ENCODE measurements at places on chromosomes 2 and 18.

DNA sequence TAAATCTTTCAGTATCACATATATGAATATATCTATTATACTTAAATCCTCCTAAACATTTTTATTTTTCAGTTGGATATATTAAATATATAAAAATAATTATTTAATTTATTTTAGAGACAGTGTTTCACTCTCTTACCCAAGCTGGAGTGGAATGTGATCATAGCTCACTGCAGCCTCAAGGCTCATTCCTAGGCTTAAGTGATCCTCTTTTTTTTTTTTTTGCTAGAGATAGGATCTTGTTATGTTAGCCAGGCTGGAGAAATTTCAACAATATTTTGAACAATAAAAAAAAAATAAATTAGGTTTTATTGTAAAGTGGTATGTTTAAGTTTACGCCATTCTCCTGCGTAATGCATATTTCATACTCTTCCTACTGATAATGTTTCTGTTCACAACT is 4.2 kb downstream of the SPAST start:
- DNase-seq, result no peak

DNA sequence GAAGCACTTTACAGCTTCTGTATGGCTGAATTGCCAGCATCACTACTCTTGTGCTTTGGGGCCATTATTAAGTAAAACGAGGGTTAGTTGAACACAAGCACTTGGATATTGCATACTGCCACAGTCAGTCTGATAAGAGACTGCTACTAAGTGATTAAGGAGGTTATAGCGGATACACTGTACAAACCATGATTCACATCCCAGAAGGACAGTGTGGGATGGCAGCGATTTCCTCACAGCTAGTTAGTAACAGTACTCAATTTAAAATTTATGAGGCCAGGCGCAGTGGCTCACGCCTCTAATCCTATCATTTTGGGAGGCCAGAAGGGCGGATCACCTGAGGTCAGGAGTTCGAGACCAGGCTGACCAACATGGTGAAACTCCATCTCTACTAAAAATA is 2.6 kb upstream of the BMPR2 start:
- no peak for DNase-seq

DNA sequence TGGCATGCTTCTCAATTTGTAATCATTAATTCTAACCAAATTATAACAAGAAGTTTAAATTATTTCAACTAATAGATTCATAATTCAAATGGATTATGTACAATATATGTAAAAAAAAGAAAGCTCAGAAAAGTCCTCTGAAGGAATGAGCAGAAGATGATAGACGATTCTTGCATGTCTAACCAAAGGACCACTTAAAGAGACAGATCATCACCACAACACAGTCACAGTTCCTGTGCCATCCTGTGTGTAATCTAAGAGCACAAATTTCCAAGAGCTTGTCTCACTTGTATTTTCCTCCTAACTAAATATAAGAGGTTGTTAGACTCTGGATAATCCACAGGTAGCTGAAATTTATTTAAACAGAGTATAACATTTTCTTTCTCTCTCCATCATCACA is 122.3 kb upstream of the CD226 start:
- no peak for DNase-seq

DNA sequence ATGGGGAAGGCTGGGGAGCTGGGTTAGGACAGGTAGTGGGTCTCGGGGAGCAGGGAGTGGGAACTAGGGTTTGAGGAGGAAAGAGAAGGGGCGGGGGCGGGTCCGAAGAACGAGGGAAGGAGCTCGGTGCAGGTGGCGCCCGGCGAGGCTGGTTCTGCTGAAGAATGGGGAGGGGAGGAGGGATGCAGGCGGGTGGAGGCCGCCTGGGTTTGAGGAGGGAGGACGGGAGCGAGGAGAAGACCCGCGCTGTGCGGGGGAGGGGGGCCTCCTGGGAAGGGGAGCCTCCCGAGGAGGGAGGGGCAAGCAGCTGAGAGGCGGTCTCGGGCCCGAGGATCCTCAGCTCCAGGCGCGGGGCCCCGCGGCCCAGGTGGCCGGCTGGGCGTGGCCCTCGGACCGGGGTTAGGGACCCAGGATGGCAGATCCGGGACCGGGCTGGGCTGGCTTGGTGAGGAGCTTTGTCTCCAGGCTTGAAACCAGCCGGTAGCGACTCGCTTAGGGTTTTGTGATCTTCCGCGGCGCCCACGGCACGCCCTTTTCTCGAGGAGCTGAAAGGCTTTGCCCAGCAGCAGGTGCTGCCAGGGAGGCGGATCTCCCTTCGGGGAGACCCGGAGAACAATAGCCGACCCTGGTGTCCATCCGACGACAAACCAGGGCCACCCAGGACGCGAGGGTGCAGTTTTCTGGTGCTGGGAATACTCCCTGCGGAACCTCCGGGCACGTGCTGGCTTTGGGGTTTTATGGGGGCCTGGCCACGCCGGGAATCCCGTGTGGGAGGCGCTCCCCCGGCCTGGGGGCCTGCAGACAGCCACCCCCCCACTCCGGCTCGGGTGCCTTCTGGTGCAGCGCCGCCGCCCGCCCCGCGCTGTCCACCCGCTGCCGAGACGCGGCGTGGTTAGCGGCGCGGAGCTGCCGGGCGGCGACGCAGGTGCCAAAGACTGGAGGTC is 1.4 kb downstream of the DPYSL5 start:
- DNase-seq, result no peak

DNA sequence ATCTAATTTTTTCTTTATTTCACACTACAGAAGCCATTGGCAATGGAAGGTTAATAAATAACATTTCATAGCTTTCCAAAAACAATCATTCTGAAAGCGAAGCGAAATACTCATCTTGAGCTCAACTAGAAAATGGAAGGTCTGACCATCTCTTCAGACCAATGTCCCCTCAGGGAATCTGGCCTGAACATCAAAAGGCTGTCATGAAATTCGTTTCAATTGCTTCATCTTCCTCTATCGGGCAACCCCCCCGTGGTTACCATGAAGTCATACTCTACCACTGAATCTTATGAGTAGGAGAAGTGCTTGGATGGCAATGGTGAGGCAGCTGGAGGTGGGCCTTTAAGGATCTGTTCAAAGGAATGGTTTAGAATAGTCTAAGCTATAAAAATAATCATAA is 22.9 kb upstream of the CYTIP start:
- DNase-seq, result no peak

DNA sequence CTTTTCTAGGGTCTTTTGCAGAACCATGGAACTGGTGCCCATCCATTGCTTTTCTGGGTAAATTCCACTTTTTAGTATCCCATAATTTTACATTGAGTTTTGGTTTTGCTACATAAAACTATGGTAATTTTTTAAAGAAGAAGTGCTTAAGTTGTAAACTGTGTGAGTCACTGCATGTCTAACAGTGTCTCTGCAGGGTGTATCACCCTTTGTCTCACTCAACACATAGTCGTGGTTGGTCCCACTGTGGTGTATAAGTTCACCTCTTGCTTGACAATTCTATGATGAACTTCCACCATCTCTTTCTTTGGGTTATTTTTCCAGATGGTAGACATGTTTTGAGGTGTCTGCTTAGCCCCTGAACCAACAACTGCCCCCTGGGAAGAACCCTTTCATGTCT is 10.5 kb downstream of the SCTR start:
- no peak for DNase-seq

DNA sequence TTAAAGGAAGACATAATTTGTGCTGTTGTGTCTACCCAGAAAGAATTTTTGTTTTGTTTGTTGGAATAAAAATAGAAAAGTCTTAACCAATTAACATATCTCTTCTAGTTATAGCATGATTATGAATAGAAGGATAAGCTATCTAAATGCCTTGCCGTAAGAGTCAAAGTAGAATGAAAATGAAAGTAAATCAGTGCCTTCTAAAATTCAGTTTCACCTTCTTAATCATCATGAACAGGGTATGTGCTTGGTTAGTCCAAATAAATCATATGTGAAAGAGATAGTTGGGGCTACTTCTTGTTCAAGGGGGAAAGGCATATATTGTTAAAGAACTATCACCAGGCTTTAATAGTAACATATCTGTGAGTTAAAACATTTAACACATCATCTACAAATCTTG is 91.5 kb downstream of the GULP1 start:
- DNase-seq, result no peak

GRCh38 chr2:111100765-111101162 is 19.9 kb upstream of the BCL2L11 start:
- no peak for DNase-seq

DNA sequence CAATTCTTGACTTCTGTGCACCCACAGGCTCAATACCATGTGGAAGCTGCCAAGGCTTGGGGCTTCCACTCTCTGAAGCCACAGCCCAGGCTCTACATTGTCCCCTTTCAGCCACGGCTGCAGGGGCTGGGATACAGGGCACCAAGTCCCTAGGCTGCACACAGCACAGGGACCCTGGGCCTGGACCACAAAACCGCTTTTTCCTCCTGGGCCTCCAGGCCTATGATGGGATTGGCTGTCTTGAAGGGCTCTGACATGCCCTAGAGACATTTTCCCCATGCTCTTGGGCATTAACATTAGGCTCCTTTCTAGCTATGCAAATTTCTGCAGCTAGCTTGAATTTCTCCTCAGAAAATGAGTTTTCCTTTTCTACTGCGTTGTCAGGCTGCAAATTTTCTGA is 29.7 kb downstream of the NUP35 start:
- no peak for DNase-seq

GRCh38 chr2:143582046-143582747 is 453.0 kb downstream of the ARHGAP15 start:
- no peak for DNase-seq

DNA sequence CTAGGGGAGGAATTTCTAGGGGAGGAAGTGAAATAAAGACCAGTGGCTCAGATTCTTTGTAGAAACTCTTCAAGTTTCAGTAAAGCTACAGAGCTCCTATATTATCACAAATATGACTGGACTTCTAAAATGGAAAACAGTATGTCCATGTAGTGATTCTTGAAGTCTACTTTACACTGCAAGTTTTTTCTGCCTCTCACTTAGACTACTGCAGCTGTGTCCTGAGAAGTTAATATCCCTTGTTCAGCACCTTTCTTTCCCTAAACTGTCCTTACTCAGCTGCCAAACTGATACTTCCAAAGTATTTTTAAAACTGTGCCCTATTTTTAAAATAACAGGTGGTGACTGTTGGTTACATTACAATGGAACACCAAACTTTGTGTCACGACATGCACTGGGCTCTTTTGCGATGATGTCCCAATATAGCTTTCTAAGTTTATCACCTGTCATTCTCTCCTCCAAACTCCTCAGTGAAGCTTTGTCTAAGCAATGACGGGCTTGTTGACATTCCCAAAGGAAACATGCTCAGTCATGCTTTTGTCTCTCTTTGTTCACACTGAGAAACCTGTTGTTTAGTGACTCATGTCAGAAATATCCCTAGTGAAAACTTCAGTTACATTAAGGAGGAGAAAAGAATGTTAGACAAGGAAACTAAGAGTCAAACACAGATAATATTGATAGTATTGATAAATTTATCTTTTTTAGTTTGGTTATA is 341.1 kb downstream of the ARL6IP6 start:
- DNase-seq, result no peak

GRCh38 chr18:58796220-58796619 is 68.5 kb upstream of the ZNF532 start:
- DNase-seq, result no peak

DNA sequence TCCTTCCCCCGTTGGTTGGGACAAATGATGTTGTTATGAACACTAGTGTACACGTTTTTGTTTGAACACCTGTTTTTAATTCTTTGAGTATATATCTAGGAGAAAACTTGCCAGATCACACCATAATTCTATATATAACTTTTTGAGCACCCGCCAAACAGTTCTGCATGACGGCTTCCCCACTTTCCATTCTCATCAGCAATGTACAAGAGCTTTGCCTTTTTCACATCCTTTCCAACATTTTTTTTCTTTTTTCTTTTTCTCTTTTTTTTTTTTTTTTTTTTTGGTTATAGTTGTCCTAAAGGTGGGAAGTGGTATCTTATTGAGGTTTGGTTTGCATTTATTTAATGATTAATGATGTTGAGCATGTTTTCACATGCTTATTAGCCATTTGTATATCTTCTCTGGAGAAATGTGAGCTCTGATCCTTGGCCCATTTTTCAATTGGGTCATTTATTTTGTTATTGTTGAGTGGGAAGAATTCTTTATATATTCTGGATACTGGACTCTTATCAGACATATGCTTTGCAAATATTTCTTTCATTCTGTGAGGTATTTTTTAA is 86.9 kb upstream of the ZC3H15 start:
- no peak for DNase-seq

- no peak for DNase-seq
Measured at GRCh38 chr2:184030989-184031388, 567.3 kb upstream of the ZNF804A start.

GRCh38 chr2:196500686-196501431 is 138.7 kb upstream of the CCDC150 start:
- no peak for DNase-seq

DNA sequence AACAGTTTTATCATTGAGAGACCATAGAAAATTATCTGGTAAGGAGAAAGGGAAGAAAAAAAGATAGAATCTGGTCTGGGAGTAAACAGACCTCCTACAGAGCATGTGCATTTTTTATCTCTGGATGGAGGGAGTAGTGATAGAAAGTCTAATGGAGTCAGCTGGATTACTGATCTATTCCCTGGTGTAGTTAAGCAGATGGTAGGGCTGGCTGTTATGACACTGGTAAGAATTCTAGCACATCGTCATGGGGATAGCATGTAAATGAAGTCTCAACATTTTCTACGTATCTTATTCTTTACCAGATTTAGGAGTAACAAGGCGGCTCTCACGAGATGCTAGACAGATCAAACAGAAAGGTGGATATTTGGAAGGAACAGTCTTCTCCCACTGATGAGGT is 407.4 kb downstream of the NRXN1 start:
- DNase-seq, result no peak

DNA sequence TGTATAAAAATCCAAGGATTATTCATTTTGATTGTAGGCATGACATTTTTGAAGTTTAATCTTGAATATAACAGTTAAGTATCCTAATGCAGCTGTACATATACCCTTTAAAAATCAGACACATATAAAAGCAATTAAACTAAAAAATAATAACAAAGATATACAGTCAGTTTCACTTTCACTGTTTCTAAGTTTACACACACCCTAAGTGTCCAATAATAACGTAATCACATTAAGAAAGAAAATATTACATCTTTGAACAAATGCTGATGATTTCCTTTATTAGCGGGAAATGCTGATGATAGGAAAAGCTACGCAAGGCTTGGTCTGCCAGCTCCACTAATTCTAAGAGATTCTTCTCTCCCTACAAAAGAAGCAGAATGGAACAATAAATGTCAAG is 38.8 kb downstream of the RTTN start:
- DNase-seq, result no peak

- no peak for DNase-seq
Measured at GRCh38 chr2:183057333-183057985, 19.2 kb upstream of the NCKAP1 start.

DNA sequence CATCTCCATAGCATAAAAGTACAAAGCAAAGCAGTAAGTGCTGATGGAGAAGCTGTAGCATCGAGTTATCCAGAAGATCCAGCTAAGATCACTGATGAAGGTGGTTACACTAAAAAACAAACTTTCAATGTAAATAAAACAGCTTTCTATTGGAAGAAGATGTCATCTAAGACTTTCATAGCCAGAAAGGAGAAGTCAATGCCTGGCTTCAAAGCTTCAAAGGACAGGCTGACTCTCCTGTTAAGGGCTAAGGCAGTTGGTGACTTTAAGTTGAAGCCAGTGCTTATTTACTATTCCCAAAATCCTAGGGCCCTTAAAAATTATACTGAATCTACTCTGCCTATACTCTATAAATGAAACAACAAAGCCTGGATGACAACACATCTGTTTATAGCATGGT is 44.0 kb downstream of the METTL8 start:
- DNase-seq, result no peak
